SK-N-DZ (cell line): ENCODE measurements at places on chromosomes 12 and 14.

DNA sequence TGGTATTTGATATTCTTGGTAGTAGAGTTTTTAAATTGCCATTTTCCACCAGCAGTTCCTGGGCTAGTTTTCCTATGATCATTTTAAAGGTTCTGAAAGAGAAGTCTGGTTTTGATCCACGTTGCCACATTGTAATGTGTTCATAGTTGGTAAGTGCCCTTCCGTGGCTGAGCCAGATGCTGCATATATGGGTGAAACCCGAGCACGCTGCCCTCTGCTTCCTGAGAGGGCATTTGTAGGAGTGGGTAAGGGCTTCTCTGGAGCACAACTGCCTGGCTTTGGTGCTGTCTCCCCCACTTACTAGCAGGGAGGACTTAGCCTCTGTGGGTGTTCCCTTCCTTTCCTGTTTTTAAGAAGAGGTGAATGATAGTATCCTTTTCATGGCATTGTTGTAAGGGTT is 7.1 kb downstream of the SNRNP35 start:
- DNase-seq: no peak

- DNase-seq: no peak
Observed at GRCh38 chr12:106080041-106080790, 58.5 kb downstream of the NUAK1 start.

DNA sequence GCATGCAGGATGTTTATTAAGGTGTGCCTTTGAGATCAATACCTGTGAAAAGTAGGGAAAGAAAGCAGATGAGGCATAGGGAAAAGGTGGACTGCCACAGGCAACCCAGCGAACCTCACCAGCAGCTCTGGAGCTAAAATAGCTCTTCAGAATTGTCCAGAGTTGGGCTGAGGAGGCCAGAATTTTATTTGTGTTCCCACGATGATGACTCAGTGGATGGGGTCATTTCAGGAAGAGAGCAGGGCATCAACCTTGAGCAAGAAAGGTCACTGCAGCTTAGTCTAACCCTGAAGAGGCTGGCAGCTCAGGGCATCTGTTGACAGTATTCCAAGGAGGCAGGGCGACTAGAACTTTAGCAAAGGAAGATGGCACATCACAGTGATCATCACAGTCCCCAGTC is 696.1 kb downstream of the DIO2 start:
- no peak for DNase-seq

DNA sequence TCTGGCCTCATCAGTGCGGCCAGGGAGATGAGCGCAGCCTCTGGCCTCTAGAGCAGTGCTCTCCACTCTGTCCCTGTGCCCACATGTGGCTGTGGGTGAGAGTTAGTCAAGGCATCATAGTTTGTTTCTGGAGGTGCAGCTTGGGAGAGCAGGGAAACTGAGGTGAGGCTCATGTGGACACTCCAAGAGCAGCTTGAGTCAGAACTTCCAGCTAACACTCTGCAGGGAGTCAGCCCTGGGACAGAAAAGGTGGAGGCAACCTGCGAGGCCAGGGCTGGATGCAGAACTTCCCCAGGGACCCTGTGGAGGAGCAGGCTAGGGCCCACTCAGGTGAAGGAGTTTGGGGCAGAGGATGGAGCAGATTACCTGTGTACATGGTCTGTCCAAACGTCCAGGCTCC is 10.8 kb downstream of the ISCA2 start:
- DNase-seq: no peak

GRCh38 chr12:92740411-92740810 is 37.6 kb downstream of the PLEKHG7 start:
- DNase-seq: no peak

- no peak for DNase-seq
Observed at GRCh38 chr12:53105256-53105655, 2.0 kb downstream of the SOAT2 start.

DNA sequence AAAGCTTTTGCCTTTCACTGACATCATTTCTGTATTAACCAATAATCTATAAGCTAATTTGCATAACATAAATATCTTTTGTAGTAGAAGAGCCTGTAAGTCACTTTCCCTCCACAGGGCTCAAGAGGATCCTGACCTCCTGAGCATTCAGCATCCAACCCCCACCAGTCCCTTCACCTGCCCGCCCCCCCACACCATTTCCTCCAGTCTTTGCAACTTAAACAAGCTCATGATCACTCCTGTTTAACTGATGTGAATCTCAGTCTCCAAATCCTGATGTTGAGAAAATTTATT is 12.0 kb upstream of the CRY1 start:
- no peak for DNase-seq

GRCh38 chr12:52127683-52128450 is 48.4 kb downstream of the SMIM41 start:
- peak; percentile 2 for DNase-seq

GRCh38 chr14:63452796-63453195 is 90.4 kb downstream of the PPP2R5E start:
- DNase-seq: no peak

DNA sequence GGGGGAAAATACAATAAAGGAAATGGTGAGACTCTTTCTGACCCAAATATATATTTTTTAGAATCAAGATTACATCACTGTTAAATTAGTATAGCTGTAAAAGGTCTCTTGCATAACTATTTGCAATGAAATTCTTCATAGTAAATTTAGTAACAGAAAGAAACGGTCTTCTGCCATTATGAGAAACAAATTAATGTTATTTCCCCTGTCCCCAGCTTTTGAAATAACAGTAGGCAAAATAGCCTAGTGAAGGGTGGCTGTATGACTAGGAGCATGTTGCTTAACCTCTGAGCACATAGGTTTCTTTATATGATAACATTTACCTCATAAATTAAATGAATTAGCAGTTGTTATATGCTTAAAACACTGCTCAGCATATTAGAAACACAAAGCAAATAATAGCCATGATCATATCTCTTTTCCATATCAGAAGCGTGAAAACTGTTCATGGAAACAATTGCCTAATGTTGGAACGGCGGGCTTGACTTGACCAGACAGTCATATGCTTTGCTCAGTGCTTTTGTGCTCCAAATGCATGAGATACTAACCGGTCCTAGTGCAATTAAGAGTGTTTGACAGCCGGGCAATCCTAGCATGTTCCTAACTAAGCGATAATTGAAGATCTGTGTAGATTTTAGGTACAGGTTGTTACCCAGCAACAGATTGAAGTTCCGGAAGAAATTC is 24.0 kb downstream of the BHLHE41 start:
- no peak for DNase-seq

DNA sequence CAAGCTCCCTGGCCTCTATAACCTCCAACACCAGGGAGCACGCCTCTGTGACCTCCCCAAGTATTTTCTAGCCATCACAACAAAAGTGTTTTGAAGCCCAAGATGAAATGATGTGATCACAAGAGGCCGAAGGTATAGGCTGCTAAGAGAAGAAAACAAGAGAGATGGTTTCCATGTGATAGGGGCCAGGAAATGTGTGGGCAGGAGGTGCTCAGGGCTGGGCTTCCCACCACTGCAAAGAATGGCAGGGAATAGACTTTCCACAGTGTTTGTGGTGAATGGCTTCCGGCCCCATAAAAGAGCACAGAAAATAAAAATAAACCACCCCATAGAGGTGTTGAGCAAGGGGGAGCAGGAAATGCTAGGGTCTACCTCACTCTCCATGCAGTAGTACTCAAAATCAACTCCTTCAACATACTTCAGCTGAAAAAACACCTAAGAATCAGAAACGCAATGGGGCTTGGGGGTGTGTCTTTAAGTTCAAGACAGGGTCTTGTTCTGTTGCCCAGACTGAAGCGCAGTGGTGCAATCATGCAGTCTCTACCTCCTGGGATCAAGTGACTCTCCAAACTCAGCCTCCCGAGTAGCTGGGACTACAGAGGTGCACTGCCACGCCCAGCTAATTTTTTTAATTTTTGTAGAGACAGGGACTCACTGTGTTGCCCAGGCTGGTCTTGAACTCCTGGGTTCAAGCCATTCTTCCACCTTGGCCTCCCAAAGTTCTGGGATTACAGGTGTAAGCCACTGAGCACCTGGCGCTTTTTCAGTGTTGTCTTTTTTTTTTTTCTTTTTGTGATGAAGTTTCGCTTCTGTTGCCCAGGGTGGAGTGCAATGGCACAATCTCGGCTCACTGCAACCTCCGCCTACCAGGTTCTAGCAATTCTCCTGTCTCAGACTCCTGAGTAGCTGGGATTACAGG is 27.1 kb downstream of the DAD1 start:
- no peak for DNase-seq

- no peak for DNase-seq
Observed at GRCh38 chr12:62785941-62786559, 148.9 kb downstream of the PPM1H start.

- no peak for DNase-seq
Observed at GRCh38 chr14:71142375-71143038, 235.2 kb downstream of the PCNX1 start.

GRCh38 chr12:109753054-109753401 is 39.4 kb downstream of the FAM222A start:
- no peak for DNase-seq
